ENCODE measurements at places on chromosomes 1 and 21.

DNA sequence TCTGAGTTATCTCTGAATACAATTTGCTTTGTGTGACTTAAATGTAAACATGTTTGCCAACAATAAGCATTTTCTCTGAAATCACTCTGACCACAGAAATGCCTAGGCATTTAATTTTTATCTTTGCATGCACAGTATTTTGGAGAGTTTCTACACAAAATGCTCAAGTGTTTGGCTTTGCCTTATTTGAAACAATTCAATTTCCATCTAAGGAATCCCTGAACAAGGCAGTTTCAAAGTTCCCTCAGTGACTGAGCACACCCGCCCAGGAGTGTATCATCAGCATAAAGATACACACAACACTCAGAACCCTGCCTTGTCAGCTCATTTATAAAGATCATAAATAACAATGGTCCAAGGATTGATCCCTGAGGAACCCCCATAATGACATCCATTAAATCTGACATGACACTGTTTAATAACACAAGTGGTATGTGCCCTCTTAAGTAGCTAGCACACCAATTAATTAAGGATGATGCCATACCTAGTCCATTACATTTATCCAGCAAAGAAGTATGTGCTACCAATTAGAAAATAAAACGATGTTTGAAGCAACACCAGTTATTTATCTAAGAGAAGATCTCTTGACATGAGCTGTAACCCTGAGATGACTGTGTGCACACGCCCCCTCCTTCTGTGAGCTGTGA lies 585.8 kb downstream of the ADGRL2 start:
- no peak for DNase-seq

- DNase-seq, result no peak
Measured at GRCh38 chr1:19866029-19866428, 16.2 kb upstream of the OTUD3 start.

DNA sequence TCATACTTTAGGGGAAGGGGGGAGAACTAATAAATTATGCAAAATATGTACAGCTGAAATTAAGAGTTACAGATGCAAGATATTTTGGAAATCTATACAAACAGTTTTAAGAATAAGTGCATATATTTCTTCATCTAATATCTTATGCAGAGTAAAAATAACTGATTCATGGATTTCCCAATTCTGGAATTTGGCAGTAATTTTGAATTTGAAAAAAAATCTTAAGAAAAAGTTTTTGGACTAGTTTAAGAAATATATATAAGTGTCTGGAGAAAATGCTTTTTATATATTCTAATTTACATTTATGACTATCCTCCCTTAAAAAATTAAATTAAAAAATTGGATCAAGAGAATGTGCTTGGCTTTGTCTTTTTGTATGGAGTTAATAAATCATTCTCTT lies 474.3 kb downstream of the BRINP3 start:
- DNase-seq, result no peak

DNA sequence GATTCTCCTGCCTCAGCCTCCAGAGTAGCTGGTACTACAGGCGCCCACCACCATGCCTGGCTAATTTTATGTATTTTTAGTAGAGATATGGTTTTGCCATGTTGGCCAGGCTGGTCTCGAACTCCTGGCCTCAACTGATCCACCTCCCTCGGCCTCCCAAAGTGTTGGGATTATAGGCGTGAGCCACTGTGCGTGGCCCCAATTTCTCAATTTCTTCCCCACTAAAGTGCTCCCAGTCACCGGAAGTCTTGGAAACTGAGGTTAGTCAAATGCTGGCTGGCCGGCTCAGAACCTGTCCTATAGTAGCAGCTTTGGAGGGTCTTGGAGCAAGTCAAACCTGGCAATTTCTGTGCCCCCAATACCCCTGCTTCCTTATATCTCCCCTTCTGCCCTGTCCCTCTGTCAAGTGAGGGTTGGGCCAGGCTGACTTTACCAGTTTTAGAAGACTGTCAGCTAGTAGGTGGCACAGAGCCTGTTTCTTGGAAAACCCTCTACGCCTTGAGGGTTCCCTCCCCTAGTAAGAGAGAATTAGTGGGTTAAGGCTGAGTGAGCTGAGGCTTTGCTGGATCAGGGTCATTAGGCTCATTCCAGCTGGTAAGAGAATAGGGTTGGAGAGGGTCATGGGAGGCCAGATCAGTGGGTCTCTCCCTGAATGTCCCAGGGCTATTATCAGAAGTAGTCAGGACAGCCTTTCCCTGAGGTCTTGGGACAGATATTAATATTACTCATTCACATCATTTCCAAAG lies 8.3 kb upstream of the EPB41 start:
- DNase-seq, result no peak

GRCh38 chr1:71298633-71299032 lies 217.8 kb upstream of the ZRANB2 start:
- no peak for DNase-seq

DNA sequence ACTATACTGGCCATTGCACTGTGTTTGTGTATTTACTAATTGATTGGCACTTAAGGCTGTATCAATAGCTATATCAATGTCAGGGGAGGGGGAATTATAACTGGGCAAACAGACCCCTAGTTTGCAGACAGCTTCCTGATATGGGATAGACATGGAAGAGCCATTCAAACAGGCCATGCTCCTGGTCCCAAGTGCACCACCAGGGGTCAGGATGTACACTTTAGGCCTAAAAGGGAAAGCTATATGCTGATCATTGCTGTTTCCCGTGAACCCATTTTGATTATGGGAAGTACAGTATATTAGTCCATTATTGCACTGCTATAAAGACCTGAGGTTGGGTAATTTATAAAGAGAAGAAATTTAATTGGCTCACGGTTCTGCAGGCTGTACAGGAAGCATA lies 124.9 kb upstream of the BACE2 start:
- DNase-seq, result no peak

DNA sequence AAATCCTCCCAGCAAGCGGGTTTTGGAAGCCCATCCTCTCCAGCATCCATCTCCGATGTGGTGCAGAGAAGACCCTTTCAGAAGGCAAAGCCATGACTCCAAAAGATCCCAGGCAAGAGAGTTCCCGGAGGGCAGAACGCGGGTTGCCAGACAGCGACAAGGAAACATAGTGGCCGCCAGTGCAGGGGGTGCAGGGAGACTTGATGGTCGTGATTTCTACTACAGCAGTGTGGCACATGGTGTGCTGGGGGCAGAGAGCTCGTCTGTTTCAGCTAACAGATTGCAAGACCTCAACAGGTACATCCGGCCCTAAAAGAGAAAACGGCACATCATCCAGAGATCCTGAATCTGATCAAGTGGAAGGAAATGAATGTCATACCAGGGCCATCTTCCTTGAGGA lies 74.3 kb downstream of the HLCS start:
- no peak for DNase-seq

- DNase-seq, result no peak
Measured at GRCh38 chr1:39165049-39165448, 39.4 kb upstream of the MACF1 start.

DNA sequence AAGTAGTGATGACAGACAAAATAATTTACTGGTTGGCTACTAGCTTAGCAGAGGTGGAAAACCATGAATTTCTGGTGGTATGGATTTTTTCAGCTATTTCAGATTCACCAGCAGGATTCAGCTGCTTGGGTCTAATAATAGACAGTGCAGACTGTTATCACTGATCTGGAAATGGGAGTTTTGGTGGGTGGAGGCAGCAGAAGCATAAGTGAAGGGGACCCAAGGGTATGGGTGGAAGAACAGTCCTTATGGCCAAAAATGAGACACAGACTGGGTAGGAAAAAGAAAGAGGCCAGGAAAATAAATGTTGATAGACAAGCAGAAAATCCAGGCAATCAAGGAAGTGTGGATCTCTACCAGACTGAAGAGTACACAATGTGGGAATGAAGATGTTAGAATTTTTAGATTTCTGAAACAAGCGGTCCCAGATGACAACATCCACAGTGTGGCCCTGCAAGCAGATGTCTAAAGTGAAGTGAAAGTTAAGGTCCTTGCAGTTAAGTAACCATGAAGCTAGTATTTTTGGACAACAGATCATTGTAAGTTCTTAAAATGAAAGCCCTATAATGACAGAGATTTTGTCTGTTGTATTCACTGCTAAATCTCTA lies 24.7 kb downstream of the LYST start:
- DNase-seq, result no peak

DNA sequence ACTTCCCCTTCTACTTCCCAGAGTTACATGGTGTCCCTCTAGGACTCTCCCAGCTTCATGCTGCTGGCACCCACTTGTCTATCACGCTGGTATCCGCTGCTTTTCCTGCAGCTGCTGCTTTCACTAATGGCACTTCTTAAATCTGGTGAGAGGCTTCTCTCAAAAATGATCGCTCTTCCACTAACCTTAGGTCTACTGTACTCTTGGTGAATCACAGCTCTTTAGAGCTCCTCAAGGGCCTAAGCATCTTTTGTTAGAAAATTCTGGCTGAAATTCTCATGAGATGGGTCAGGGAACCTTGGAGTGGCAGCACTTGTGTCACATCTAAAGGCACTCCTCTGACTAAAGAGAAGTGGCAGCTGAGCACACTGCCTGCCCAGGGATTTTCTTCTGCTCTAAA lies 32.1 kb downstream of the ZMYND12 start:
- DNase-seq, result no peak

GRCh38 chr21:35172231-35172630 lies 123.1 kb upstream of the RUNX1 start:
- DNase-seq, result no peak

- DNase-seq, result no peak
Measured at GRCh38 chr1:161313554-161314200, 504 bp upstream of the SDHC start.

DNA sequence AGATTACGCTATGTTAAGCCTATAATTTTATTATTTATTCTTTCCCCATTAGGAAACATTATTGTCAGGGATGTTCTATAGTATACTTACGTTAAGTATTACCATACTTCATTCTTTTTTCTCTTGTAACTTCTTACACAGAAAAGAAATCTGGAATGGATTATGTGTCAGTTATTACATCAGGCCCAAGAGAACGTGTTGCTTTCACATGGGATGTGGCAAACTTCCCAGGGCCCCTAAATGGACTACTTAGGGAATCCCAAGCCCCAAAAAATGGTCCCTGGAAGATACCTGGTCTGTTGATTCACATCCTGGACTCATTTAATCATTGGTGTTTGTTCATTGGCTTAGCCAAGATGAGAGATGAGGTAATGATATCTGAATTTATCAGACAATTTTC lies 249.8 kb downstream of the NRIP1 start:
- DNase-seq, result no peak

DNA sequence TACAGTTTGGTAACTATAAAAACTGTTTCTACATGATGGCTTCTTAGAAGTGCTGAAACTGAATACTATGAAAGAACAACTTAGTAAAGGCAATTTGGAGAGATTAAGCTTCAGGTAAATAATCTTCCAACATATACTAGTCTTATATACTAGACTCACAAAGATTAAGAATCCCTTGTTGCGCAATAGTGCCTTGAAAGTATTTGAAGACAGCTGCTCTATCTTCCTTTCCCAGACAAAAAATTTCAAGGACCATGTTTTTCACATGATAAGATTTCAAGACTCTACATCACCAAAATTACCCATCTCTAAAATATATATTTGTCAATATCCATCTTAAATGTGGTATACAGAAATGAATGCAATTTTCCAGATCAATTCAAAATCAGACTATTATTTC lies 37.7 kb upstream of the ASPM start:
- no peak for DNase-seq

DNA sequence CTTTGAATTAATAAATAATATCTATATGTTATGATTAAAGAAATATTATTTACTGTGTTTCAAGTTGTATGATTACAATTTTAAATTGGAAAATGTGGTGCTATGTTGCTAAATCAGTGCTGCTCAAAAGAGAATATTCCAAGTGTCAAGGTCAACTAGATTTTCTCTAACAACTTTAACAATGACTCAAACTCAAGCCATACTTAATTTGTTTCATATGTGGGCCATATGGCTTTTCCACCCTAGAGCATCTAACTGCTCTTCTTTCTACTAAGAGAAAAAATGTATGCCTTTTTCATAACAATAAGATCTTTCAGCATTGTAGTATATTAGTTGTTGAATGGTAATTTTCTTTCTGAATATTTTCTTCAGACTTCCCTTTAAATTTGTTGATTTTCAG lies 8.3 kb upstream of the SYT14 start:
- no peak for DNase-seq

DNA sequence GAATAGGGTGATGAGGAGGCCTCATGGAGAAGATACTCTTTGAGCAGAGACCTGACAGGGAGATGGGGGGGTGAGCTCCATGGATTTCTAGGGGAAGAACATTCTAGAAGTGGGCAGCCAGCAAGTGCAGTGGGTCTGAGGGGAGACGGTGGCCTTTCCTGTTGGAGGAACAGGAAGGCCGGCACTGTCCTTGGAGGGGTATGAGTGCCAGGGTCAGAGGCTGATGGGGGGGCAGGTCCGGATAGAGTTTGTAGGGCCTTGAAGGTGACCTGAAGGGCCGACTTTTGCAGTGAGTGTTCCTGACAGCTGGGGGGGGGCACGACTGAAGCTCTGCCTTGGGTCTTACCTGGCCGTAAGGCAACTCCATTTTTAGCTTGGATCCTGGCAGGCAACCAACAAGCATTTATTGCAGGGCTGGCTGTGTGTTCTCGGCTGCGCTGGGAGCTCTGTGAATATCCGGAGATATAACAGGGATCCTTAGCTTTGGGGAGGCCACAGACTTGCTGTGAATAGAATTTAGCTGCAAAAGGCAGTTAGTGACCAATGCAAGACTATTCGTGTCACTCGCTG lies 130.6 kb downstream of the MRPS6 start:
- DNase-seq, result no peak

DNA sequence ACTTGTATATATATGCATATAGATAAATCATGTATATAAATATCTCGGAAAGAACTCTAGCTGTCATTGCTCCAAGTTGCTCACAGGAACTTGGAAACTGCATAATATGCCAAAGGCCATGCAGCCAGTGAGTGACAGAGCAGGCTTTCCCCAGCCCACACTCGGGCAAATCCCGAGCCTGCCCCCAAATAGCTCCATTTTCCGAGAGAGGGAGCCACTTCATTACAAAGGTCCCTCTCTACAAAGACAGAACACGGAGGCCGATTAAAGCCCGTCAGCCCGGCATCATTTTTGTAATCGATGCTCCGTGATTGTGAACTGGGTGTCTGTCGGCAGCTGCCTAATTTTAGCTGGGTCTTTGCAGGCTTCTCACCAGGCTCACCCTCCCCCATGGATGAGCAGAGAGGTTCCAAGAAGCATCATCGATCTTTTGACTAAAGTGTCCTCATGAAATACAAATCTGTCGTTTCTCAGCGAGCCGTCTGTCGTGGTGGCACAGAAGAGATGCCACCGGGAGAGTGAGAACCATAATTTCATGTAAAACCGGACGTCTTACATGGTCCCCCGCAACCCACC lies 663.9 kb downstream of the PTPRU start:
- DNase-seq, result no peak

DNA sequence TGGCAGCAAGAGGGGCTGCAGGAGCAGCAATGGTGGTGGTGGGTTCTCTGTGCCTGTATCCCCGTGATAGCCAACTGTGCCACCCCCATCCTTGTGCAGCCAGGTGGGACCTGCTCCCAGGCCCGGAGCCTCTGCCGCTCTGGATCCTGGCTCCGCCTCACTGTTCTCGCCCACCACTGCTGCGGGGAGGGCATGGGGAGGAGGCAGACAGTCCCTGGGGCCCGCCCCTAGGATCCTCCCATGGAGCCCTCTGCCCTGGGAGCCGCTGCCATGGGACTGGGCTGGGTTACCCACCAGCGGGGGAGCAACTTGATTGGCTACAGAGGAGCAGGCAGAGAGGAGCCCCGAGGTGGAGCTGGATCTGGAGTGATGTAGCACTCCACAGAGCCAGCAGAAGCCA lies 31.6 kb downstream of the CD1D start:
- no peak for DNase-seq

Data from activated CD8-positive, alpha-beta memory T cell treated with anti-CD3 and anti-CD28 coated beads, Interleukin-2, amount 50 U/mL, for 4 hours (primary cell).